ENCODE measurements at places on chromosomes 2 and 18.
A peak's percentile ranks its signal among the peaks of the same experiment; 100 is the strongest.

- no peak for DNase-seq
Measured at GRCh38 chr2:20491739-20492531, 45.1 kb downstream of the RHOB start.

DNA sequence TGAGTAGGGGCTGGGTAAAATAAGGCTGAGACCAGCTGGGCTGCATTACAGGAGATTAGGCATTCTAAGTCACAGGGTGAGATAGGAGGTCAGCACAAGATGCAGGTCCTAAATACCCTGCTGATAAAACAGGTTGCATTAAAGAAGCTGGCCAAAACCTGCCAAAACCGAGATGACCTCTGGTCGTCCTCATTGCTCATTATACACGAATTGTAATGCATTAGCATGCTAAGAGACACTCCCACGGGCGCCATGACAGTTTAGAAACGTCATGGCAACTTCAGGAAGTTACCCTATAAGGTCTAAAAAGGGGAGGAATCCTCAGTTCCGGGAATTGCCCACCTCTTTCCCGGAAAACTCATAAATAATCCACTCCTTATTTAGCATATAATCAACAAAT, 132.2 kb downstream of the ARL4C start:
- no peak for DNase-seq

- DNase-seq: peak; percentile 2
Measured at GRCh38 chr2:148338541-148338940, 306.0 kb upstream of the EPC2 start.

GRCh38 chr2:16674154-16674553, 8.5 kb upstream of the CYRIA start:
- DNase-seq: no peak

DNA sequence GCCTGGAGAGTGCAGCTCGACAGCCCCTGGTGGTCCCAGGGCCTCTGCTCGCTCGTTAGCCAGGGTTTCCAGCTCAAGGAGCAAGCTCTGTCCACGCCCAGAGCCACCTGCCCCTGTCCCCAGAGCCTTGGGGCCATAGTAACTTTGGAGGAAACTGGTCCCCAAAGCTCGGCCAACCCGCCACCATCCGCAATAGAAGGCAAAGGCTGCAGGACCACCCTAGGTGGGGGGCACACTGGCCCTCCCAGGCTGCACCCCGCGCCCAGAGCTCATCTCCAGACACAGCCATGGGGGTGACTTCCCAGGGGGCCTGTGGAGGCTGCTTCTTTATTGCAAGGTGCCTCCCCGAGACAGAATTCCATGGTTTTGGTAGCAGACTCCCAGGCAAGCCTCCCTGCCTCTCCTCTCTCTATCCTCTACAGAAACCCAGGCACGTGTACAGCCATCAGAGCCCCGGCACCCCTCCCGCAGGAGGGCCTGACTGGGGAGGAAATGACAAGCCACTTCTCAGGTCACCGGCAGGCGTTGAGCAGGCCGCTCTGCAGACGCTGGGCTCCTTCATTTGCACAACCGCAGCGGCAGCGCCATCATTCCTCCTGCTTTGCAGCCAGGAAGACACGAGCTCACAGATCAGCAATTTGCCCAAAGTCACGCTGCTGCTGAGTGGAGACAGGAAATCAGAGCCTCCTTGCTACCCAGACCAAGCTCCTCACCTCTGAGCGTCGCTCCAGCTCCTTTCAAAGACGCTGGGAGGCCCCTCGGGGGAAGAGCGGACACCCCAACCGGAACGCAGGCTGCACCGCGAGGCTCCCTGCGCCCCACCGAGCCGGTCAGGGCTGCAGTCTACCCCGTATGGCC, 80.2 kb downstream of the NDUFA10 start:
- peak; percentile 56 for DNase-seq

Data from activated CD4-positive, alpha-beta T cell treated with anti-CD3 and anti-CD28 coated beads, Interleukin-2, amount 50 U/mL, for 16 hours (primary cell).